ENCODE measurements at places on chromosomes 6 and 20.

- DNase-seq, result no peak
Measured at GRCh38 chr6:30013291-30013922, 47.7 kb upstream of the POLR1H start.

DNA sequence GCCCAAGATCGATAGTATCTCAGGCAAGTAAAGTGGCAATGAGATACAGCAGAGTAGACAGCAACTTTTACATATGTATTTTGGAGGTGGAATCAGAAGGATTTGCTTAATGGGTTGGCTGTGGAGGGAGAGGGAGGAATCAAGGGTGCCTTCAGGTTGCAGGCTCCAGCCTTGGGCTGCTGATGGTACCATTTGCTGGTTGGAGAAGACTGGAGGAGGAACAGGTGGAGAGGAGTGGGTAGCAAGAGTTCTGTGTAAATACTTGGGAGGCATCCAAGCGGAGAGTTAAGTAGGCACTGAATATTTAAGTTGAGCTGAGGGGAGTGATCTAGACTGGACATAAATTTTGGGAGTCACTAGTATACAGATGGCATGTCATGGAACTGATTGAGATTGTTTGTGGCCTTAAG, 5.2 kb downstream of the BICRAL start:
- DNase-seq, result no peak

DNA sequence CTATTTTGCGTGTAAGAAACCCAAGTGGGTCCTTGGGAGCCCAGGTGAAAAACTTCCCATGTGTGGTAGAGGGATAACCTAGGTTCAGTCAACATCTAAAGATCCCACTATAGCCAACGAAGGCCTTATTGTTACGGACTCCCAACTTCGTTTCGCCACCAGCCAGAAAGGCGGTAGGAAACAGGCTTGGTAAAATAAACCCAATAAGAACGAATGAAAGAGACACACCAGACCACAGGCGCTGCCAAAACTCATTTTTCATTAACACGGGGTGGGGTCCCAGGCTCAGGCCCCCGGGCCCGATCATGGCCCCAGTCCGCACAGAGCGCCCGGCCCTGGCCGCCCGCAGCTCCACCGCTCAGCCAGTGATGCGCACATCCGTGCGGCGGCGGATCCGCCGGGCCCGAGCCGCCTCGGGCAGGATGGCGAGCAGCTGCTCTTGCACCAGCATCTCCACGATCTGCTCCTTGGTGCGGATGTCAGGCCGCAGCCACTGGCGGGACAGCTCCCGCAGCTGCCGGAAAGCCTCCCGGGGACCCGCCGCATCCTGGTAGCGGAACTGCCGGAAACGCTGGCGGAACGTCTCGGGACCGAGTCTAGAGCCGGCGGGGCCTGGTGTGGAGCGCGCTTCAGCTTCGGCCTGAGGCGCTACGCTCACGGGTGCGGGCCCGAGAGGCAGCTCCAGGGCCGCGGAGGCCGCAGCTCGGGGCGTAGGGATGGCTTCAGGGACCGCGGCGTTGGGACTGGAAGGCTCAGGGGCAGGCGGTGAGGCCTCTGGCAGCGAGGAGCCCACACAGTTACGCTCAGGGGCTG, 709 bp downstream of the SCAND1 start:
- peak; percentile 51 for DNase-seq

- DNase-seq, result no peak
Measured at GRCh38 chr6:142356884-142357225, 55.0 kb downstream of the ADGRG6 start.

DNA sequence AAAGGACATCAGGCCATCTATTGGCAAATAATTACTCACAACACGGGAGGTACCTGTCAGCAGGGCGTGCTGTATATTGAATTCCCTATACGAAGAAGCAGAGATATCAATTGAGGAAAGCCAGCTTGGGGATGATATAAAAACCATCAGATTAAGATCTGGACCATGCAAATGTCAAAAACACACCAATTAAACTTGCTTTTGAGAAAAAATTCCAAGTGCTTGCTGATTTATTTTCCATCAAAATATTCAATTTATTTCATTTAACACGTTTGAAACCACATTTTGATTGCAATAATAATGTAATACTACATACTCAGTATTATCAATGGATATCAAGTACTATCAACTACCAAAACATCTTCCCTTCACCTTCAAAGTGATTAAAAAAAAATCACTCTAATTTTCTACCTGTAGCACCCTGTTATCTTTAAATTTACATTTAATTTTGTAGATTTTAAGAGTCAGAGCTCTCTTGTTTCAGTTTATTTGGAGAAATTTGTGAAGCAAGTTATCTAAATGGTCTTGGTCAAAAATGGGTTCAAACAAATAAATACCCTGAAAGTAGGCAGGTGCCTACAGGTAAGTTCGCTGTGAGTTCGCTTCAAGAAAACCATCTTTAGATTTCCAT, 6.8 kb upstream of the TBX18 start:
- DNase-seq, result no peak

- DNase-seq, result no peak
Measured at GRCh38 chr20:47622118-47622665, 120.5 kb downstream of the NCOA3 start.

GRCh38 chr6:137146206-137146605, 27.2 kb downstream of the IL22RA2 start:
- no peak for DNase-seq

- peak; percentile 70 for DNase-seq
Measured at GRCh38 chr20:23142162-23143050, 56.3 kb upstream of the CD93 start.

DNA sequence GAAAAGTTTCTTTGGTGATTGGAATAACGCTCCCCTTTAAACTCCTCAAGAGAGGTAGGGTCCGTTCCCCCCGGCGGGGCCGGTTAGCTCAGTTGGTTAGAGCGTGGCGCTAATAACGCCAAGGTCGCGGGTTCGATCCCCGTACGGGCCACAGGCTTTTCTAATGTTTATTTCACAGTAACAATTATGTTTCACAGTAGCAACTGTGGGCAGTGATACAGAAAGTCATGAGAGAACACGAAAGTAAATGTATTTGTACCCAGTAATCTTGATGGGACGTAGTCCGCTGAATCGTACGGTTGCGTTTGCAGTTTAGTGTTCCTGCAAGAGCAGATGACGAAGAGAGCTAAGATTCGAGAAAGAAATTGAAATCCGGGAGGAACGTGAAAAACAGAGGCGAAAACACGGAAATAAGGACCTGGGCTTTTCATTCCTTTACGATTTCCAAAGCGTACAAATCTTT, 505.5 kb downstream of the PRIM2 start:
- DNase-seq, result no peak

DNA sequence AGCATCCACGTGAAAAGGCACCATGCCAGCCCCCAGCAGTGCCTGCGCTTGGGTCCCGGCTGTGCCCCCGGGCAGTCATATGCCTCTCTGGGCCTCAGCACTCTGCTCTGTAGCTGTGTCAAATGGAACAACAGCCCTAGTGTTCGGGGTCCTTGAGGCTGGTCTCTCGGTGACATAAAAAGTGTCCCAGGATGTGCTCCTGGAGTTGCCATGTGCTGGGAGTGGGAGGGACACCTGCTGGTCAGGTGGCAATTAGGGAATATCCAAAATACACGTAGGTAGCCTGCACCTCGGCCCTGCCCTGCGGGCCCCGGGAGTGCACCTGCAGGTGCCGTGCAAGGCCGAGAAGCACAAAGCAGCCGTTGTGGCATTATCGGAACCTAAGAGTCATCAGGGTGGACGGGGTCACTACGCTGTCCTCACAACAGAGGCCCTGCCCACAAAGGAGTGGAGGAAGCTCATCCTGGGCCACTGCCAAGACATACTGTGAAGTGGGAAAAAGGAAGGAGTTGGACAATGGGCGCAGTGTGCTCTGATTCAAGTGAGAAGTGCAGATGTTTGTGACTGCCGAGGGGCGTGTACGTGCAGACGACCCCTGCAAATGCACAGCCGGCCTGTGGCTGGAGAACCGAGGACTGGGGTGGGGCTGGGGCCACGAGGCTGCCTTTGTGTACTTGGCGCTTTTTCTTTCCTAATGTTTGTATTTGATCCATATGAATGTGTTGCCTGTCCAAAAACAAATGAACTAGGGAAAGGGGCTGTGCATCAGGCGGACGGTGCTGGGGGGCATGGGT, 24.6 kb downstream of the SLCO4A1 start:
- no peak for DNase-seq

GRCh38 chr6:12233693-12234571, 56.2 kb upstream of the EDN1 start:
- peak; percentile 35 for DNase-seq

GRCh38 chr20:46375771-46376170, 30.6 kb downstream of the ELMO2 start:
- no peak for DNase-seq

GRCh38 chr20:64055396-64055892, 6.0 kb upstream of the SOX18 start:
- no peak for DNase-seq

DNA sequence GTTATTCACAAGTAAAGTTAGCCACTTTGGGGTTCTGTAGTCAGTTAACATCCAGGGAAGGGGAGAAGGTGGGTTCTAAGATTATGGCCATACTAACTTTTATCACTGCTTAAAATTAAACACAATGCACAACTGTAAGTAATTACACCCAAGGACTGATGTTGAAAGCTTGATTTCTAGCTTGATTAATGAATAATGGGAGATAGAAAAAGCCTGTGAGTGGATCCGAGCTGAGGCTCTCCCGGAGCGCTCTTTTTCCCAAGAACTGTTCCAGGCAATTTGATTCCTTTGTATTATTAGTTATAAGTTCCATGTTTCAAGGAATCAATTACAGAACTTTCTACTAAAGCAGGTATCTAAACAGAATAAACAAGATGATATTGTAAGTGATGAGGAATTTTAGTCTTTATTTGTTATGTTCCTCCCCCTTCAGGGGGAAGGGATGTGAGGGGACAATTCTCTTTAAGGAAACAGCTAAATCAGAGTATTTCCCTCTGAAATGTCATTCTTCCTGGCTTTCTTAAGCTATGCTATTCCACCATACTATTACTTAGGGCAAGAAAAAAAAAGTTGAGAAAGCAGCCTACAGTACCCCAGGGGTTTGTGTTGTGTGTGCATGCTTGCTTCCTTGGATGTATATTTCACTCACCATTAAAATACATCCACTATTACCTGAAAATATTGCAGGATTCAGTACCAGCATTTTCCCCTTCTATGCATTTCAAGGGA, 3.8 kb downstream of the TSHZ2 start:
- no peak for DNase-seq

DNA sequence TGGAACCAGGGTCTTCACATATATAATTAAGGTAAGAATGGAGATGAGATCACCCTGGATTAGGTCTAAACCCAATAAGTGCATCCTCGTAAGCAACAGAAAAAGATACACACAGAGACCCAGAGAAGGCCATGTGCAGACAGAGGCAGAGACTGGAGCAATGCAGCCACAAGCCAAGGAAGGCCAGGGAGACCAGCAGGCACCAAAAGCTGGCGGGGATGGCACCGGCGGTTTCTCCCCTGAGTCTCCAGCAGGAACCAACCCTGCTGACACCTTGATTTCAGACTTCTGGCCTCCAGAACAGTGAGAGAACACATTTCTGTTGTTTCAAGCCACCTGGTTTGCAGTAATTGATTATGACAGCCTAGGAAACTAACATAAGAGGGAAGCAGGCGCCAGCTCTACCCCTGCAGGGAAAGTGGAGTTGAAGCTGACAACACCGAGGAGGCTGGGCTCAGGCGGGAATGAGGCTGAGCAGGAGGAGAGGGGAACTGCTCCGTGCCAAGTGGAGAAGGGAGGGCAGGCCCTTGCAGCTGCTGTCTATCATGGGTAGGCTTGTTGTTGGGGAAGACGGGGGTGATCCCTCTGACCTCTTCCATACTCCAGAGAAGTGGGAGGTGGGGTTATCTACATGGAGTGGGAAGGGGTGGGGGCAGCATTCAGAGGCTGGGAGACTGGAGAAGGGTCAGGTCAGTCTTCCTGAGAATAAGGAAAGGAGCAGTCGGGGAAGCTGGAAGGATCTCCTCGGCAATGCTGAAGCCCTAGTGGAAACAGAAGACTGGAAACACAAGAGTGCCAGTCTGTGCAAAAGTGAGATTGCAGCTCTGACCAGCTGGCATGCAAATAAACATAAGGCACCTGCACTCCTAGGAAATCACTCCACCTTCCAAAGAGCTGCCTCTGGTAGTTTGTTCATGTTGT, 72.7 kb downstream of the NFATC2 start:
- no peak for DNase-seq

GRCh38 chr20:2470423-2471193, at the start of gene SNRPB:
Gene SNRPB (minus strand): TSS chr20:2470789. CDS start chr20:2470690, 99 bp downstream.
- peak; percentile 99 for DNase-seq

DNA sequence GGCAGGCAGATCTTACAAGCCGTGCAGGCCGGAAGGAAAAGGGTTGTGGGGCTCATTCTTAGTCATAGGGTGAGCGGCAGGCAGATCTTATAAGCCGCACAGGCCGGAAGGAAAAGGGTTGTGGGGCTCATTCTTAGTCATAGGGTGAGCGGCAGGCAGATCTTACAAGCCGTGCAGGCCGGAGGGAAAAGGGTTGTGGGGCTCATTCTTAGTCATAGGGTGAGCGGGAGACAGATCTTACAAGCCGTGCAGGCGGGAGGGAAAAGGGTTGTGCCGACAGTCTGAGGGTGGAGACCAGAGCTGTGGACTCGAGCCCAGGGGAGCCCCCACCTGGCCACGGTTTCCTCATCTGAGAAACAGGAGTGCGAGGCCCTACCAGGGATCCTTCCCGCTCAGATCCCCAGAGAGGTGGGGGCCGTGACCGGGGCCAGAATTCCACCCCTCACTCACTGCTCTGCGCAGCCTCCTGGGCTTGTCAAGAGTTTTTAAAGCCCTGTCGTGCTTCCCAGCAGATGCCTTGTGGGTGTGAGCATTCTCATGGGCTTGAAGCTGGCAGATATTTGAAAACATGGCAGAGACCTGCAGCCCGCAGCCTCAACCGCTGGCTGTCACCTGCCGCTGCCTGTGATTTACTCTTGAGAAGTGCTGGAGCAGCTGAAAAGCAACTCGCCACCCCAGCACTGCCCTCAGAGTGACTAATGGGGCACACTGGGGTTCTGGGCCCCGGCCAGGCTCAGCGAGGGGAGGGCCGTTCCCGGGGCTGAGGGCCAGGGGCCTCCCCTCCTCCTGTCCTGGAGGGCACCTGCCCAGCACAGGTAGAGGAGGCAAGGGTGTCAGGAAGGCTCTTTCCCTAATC, 31.9 kb downstream of the NTSR1 start:
- peak; percentile 93 for DNase-seq

DNA sequence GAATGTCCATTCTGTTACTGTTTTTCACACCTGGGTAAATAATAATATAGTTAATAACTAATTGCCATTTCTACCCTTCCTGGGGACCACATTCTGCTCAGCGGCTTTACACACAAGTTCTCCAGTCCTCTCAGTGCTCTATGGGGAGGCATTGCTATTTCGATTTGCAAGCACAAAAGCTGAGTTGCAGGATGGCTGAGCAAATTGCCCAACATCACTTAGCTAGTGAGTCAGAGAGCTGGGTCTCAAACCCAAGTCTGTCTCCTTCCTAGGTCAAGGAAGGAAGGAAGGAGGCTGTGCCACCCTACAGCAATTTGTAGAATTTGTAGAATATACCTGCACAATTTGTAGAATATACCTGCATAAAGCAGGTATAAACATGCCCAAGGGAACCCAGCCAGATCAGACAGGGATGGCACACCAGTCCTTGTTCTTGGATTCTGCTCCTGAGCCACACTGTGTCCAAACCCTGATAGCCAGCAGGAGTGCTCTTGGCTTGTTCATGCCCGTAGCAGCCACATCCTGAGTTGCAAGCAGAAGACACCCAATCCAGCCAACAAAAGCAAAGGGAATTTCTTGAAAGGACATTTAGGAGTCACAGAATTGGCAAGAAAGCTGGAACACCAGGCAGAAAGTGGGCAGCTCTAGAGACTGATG, 56.9 kb downstream of the LY86 start:
- DNase-seq, result peak; percentile 86
